Mucosa of gallbladder (tissue), 1 donor: ENCODE measurements at places on chromosomes 6 and 20. TPM values are rescaled to one million over a fixed set of nuclear protein-coding genes. Genes with fewer than 3 reads are reported as not detected.

The FAM210B gene
- total RNA-seq = 72.9 TPM

The TFAP2A gene
- total RNA-seq = 0.89 TPM

The GPSM3 gene
- 19.6 TPM for total RNA-seq

The SALL4 gene
- total RNA-seq = 0.20 TPM

The ATP6V1G2 gene
- total RNA-seq = 4.1 TPM

The RAET1L gene
- total RNA-seq = not detected

The TCP11 gene
- not detected for total RNA-seq

The CD2AP gene
- total RNA-seq = 49.2 TPM

The TREM1 gene
- total RNA-seq = 1.3 TPM

The NKAIN4 gene
- total RNA-seq = not detected

The TGM3 gene
- 1.4 TPM for total RNA-seq

The DCDC2 gene
- 33.8 TPM for total RNA-seq

The ZBTB46 gene
- 9.0 TPM for total RNA-seq

The ZC3H12D gene
- total RNA-seq = 1.6 TPM

The DEFB132 gene
- total RNA-seq = not detected

The TRDN gene
- 0.23 TPM for total RNA-seq

The VARS2 gene
- total RNA-seq = 61.4 TPM

The LY6G6F gene
- total RNA-seq = not detected

The EPPIN gene
- total RNA-seq = not detected

The DPPA5 gene
- total RNA-seq = not detected

The EBF4 gene
- total RNA-seq = 12.7 TPM

The THEMIS gene
- 2.8 TPM for total RNA-seq

The PRICKLE4 gene
- 13.1 TPM for total RNA-seq

The MRPL2 gene
- total RNA-seq = 49.1 TPM

The PTK6 gene
- total RNA-seq = 11.0 TPM
